ENCODE measurements at places on chromosomes 3 and 15.

GRCh38 chr15:71273731-71274447, 158.6 kb downstream of the THSD4 start:
- DNase-seq = no peak

- no peak for DNase-seq
These were observed 18.8 kb downstream of the ARHGEF3 start for GRCh38 chr3:56782906-56783305.

- no peak for DNase-seq
These were observed 117.0 kb downstream of the WNT7A start for GRCh38 chr3:13762906-13763305.

GRCh38 chr15:94234300-94234699, 2.9 kb downstream of the MCTP2 start:
- peak; percentile 69 for DNase-seq

DNA sequence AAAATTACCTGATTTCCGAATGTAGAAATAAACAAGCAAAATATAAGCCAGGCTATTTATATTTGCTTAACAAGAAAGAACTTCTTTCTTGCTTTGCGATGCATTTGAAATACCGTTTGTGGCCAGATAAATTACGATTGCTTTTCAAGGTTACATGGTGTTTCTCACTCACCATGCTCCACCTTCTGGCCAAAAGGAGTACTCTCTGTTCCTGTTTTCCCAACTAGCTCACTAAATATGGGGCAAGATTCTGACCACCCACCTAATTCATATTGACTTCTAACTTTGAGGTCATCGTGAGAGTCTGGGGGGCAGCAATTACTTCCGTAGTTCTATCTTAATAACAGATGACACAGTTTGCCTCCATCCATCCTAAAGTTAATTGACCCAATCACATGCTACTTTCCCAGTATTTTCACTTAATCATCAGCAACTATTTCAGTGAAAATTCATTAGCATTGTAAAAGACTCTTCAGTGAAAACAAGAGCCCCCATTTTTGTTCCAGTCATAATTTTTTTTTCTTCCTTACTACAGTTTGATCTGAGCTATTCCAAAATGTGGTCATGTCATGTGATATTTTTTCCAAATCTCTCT, 25.9 kb downstream of the ACP3 start:
- DNase-seq = no peak

DNA sequence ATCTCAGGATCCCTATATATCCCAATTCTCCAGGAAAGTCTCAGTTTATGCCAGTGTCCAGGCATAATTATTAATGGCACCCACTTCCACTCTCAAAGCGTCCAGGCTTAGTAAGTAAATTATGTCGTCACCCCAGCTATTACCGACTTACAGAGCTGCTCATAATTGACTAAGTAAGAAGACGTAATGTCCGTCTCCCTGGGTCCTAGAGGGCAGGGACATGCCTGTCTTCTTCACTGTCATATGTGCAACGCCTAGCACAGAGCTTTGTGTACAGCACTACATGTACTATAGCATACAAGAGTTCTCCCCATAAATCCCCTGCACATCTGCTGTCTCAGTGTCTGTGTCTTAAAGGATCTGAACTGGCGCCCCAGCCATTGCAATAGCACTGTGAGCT, 23.9 kb upstream of the HRH1 start:
- peak; percentile 12 for DNase-seq

- DNase-seq = no peak
These were observed 325.7 kb downstream of the CNTN3 start for GRCh38 chr3:74288761-74289160.

DNA sequence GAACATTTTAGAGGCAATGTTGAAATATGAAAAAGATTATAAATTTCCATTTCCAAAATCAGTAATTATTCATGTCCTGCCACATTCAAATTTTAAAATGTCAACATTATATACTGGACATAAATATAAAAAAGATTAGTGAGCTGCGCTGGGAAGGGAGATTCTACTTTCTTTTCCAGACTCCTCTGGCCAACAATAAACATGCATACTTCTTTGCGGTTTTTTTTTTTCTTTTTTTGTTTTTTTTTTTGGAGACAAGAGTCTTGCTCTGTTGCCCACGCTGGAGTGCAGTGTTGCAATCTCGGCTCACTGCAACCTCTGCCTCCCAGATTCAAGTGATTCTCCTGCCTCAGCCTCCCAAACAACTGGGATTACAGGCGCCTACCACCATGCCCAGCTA, 105.5 kb downstream of the ADAM10 start:
- DNase-seq = no peak

- no peak for DNase-seq
These were observed 7.2 kb downstream of the POLR2H start for GRCh38 chr3:184368586-184369183.

GRCh38 chr3:153591561-153592245, 429.7 kb downstream of the RAP2B start:
- DNase-seq = no peak

DNA sequence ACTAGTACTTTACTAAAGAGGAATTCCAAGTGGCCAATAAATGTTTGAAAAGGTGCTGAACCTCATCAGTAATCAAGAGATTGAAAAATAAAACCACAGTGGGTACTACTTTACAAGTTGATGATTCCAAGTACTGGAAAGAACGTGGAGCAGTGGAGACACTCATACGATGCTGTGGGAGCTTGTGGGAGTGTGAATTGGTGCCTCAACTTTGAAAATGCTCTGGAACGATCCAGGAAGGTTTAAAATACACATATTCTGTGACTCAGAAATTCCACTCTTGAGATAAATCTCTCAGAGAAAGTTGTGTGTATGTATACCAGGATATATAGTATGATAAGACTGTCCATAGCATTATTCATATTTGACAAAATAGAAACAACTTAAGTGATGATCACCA, 9.3 kb downstream of the LRCH3 start:
- no peak for DNase-seq

- DNase-seq = no peak
These were observed 46.5 kb downstream of the PTPN9 start for GRCh38 chr15:75532413-75533250.

GRCh38 chr3:127035677-127036076, 52.8 kb downstream of the PLXNA1 start:
- no peak for DNase-seq

GRCh38 chr3:17195192-17195611, 310.4 kb downstream of the PLCL2 start:
- no peak for DNase-seq

DNA sequence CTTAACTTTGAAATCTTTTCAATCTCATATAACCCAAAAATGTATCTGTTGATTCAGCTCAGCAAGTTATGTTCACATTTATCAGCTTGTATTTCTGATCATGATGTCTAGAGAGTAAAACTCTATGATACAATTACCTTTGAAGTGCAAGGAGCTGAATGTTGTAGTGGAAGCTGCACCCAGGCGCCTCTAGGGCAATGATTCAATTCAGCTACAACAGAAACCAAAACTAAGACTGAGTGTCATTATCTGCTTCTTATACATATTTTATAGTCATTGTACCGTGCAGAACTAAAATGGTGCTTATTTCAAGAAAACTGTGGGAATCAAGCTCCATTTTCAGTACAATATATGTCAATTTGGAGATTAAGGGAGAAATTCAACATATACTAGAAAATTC, 1237.5 kb downstream of the ZPLD1 start:
- no peak for DNase-seq

DNA sequence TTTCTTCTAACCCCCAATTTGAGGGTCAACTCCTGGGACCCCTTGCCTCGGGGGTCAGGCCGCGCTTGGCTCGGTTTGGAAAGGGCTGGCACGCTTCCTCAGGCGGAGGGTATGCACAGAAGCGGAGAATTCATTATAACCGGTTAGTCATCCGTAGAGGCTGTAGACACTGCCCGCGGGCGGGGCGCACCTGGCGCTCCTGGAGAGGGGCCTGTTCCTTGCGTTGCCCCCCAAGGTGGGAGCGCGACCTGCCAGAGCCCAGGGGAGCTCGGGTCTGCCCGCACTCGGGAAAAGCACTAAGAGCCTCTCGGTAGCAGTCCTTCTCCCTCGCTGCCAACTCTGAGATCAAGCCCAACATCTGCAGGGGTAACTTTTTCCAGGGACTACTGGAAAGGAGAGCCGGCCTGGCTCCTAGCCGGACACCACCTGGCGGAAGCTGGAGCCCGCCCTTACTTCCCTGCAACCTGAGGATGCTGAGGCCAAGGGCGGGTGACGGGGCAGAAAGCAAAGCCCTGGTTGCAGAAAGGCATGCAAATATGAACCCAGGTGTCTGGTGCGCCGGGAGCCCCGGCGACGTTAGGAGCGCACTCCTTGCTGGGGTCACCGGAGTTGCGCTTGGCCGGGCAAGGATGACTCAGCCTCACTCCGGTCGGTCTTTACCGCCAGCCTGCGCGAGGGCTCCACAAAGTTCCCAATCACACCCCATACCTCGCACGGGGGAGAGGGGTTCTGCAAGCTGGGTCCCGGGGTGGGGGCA, 1.5 kb upstream of the CACNA2D3 start:
- peak; percentile 43 for DNase-seq

- DNase-seq = no peak
These were observed 21.6 kb downstream of the SLC6A6 start for GRCh38 chr3:14423963-14424362.

DNA sequence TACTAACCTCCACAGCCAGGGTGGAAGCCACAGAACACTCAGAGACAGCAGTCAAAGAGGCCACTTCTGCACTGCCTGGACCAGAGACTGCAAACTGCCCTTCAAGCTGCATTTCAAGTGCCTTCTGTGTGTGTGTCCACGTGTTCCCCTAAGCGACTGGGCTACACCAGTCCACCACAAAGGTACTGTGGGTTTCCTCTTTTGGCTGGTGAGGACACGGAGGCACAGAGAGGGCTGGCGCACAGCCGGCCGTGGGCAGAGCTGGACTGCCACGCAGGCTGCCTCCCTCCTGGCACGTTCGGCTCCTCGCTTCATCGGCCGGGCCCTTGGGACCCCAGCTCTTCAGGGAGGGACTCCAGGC, 60.9 kb downstream of the MGLL start:
- DNase-seq = no peak

GRCh38 chr3:63661242-63661641, 8.8 kb downstream of the SNTN start:
- DNase-seq = no peak

DNA sequence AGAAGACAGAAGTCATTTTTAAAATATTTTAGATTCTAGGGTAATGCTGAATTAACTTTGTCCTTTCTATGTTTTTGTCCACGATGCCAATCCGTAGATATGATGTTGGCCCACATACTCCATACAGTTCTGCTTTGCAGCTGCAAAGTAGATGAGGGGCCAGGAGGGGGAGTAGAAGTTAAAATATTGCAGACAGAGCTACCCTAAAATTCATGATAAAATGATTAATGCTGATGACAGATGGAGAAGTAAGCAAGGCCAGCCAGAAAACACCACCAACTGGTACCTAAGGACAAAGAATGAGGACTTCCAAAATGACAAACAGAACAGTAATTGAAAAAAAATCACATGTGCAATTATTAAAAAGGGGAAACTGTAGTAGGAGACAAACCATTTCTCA, 756.6 kb upstream of the ARPP21 start:
- no peak for DNase-seq
